GM06990 (cell line): ENCODE measurements at places on chromosomes 3 and 15.

GRCh38 chr15:58510715-58511598 is 79.2 kb downstream of the LIPC start:
- no peak for DNase-seq

GRCh38 chr3:124530916-124531315 is 199.3 kb upstream of the UMPS start:
- no peak for DNase-seq

DNA sequence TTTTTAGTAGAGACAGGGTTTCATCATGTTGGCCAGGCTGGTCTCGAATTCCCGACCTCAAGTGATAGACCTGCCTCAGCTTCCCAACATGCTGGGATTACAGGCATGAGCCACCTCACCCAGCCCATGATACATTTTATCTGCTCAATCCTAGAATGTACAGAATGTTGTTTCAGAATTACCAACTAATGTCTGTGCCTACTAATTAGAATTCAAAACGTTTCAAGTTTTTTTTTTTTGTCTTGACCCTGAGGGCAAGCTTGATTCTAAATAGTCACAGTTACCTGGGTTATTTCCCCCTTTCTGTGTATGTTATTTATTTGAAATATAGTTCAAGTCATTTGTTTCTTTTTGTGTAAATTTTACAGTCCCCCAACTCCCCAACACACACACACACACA is 5.3 kb upstream of the KIF23 start:
- no peak for DNase-seq

- no peak for DNase-seq
These were observed 30.6 kb downstream of the ADAMTS17 start for GRCh38 chr15:100311154-100311625.

DNA sequence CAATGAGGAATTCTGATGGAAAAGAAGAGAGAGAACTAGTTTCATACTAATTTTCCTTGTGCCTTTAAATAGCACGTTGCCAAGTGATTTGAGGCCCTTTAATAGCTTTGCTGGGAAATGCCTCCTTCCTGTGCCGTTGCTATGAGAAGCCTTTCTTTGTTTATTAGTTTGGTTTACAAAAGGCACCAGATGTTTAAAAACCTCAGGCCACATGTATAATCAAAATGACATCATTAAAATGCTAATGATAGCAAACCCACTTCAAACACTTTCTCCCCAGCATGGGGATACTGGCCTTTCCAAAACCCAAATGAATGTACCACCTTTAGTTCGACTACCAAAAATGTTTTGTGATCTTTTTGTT is 50.0 kb upstream of the TBC1D23 start:
- DNase-seq = peak; percentile 14

- DNase-seq = no peak
These were observed 101.2 kb downstream of the TCF12 start for GRCh38 chr15:57019496-57020160.

- DNase-seq = no peak
These were observed 176.5 kb upstream of the LYSMD4 start for GRCh38 chr15:99909592-99910295.

- no peak for DNase-seq
These were observed 36.9 kb downstream of the METTL6 start for GRCh38 chr3:15390460-15390859.
